Memory B cell (primary cell): ENCODE measurements at places on chromosomes 4 and X.
A peak's percentile ranks its signal among the peaks of the same experiment; 100 is the strongest.

GRCh38 chr4:25437926-25438325 lies 60.9 kb downstream of the ANAPC4 start:
- DNase-seq = no peak

DNA sequence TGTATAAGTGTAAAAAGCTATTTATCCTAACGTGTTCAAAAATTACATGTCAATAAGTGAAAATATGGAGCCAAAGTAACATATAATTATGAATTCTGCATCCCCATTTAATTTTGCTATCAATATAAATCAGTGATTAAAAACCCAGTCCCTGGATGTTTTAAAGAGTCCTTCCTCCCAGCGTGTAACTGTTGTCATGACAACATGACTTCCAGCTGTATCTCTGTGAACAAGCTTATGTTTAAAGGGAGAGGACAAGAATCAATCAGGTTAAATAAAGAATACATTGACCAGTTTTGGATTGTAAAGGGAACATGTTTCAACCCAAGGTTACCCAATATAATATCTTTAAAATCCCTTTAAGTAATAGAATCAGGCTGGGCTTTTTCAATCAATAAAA lies 219.7 kb downstream of the NSUN7 start:
- DNase-seq = no peak

GRCh38 chrX:107197319-107197718 lies 8.9 kb downstream of the NUP62CL start:
- DNase-seq = no peak

- DNase-seq = no peak
These were observed 77.0 kb downstream of the AFAP1 start for GRCh38 chr4:7862561-7863192.

DNA sequence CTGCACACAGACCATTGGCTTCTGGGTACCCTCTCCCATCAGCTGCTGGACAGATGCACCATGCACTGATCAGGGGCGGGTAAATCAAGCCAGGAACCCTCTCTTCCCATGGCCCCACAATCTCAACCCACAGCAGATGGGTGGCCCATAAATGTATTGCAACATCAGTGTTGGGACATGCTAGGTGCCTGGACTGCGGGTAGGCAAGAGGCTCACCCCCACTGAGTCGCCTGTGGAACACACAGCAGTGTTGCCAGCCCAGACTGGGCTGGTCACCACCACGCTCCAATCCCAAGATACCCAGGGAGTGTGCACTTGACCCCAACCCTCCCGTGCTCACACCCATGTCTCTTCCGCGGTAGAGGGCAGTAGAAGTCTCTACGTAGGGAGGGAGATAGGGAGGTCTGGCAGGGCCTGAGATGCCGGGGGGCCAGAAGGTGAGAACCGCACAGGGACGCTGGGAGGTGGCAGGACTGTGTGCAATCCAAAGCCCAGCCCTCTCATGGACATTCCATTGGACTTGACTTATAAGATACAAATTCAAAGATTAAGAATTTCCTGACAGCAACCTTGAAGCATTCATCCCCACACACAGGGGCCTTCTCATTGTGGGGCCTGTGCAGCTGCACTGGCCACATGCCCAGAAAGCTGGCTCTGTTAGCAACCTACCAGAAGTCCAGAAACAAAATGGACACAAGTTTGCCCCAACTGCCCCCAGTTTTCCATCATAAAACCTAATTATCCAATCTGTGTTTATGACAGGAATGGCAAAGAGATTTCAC lies 183.7 kb downstream of the NSUN7 start:
- DNase-seq = no peak

GRCh38 chrX:109847257-109848187 lies 114.5 kb upstream of the ACSL4 start:
- DNase-seq = no peak

GRCh38 chrX:39577206-39577984 lies 520.4 kb downstream of the BCOR start:
- no peak for DNase-seq

GRCh38 chr4:82643994-82644733 lies 82.4 kb upstream of the TMEM150C start:
- no peak for DNase-seq

DNA sequence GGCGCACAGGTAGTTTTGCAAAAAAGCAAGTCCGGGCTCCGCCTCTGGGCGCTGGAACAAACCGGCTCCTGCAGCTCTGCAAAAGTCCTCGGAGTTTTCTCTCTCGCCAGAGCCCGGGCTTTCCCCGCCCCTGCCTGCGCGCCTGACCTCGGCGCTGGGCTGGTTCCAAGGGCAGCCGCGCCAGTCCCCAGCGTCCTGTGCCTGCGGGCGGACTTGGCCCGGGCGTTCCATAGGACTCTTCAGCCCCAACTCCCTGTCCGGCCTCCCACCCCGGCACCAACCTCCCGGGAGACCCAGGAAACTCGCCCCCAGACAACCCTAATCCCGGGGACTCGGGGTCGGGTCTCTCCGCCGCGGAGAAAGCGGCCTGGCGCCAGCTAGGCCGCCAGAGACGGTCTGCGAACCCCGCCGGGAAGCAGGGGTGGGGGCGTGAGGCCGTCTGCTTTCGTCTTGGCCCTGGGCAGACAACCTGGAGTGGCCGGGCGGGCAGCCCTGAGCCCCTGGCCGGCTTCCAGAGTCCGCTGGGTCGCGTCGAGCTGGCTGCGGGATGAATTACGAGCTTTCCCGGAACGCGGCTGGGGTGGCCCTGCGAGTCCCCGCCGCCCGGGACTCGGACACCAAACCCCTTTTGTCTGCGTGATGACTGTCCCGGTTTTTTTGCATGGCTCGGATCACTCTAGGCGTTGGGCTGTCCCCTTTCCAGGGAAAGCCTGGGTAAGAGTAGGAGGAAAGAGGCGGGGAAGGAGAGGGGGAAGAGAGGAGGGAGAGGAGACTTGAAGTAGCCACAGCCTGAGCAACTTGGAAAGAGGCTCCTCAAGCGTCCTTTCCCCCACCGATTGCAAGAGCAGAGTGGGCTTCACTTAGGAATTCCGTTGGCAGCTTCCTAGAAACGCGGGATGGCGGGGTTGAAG lies 916 bp downstream of the MXRA5 start:
- no peak for DNase-seq

- no peak for DNase-seq
These were observed at the start of gene DDIT4L for GRCh38 chr4:100189820-100190642. Gene DDIT4L (minus strand): TSS chr4:100190468. CDS start chr4:100189983, 485 bp downstream.

GRCh38 chr4:138114434-138114833 lies 127.7 kb downstream of the SLC7A11 start:
- peak; percentile 29 for DNase-seq

- no peak for DNase-seq
These were observed 1000.7 kb downstream of the STIM2 start for GRCh38 chr4:27861381-27861787.

DNA sequence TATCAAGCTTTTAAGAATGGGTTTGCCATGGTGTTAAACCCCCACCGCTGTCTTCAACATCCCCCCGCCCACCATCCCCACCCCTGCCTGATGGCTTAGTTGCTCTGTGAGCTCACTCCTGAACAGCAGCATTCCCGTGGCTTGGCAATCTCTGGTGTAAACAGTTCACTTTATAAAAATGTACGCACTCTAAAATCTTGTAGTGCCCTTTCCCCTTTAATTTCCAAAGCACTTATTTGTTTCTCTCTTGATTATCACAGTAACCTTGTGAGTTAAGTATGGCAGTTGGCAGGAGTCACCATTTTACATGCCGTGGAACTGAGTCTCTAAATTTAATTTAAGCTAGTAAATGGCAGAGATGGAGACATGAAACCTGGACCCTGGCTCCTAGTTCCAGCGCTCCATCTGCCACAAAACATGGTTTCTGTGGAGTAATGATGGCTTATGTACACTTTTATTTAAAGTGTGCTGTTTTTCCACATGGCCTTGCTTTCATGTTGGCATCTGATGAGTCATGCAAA lies 123.1 kb downstream of the AFF1 start:
- DNase-seq = no peak

DNA sequence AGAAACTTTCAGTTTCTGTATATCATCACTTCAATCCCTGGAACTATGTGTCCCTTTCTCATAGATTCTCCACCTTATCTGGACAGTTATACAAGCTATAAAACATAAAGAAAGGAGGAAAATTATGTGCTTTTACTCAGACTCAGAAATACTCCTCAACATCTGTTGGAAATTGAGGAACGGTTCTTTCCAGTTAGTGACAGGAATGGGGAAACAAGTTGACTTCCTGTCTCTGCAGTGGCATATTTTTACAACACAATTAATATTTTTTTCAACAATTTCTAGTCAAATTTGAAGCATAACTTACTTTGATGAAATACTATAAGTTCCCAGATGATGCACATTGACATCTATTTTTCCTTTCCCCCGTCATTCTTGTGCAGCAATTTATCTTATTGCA lies 27.9 kb downstream of the ABHD18 start:
- DNase-seq = no peak

DNA sequence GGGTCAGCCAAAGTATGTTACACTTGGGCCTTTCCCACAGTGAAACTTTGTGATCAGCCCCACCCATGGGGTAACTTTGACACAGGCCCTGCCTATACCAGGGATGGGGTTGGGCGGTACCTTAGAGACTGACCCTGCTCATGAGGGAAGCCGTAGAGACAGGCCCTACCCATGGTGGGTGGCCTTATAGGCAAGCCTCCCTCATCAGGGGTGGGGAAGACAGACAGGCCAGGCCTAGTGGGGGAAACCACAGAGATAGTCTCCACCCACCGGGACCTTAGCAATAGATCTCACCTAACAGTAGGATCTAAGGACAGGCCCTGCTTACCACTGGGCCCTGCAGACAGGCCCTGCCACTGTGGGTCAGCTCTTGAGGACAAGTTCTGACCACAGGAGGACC lies 6.8 kb downstream of the PLP2 start:
- DNase-seq = no peak

DNA sequence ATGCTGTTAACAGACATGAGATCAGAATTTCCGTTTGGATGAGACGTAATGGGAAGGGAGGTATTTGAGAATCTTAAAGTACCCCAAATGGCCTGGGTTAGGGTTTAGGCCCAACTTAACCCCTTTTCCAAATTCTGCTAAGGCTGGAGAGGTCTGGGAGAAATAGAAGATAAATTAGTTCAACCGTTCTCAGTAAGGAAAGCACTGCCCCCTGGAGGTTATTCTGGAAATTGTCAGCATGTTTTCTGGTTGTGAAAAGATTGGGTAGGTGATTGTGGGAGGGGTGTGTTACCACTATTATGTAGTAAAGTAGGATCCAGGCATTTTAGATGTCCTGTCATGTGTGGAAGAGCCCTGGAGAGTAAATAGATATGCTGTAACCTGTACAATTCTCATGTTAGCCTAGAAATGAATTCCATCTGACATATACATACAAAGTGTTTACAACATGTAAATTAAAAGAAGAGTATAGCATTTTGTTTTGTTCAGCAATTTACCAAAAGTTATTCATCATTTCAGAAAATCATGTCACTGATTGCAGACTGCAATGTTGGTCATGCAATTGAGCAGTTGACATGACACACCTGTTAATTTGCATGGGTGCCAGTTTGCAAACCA lies 26.8 kb upstream of the GRXCR1 start:
- DNase-seq = peak; percentile 47

- peak; percentile 15 for DNase-seq
These were observed 651 bp downstream of the UCHL1 start for GRCh38 chr4:41257257-41257901.

- DNase-seq = no peak
These were observed 24.3 kb downstream of the MAGEB17 start for GRCh38 chrX:16191605-16192004.

DNA sequence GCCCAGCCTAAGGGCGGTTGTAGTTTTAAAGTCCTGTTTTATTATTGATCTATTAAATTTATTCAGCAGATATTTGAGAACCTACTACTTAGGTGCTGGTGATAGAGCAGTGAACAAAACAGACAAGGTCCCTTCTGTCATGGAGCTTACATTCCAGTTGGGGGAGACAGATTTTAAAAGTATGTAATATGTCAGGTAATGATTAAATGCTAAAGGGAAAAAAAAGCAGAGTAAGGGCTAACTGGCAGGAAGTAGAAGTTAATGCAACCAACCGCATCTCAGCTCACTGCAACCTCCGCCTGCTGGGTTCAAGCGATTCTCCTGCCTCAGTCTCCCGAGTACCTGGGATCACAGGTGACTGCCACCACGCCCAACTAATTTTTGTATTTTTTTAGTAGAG lies 7.8 kb upstream of the MCUB start:
- no peak for DNase-seq
